Dorsolateral prefrontal cortex (tissue), 122 donors: ENCODE measurements at places on chromosomes 3 and 15.

GRCh38 chr15:41734079-41734478, 40.2 kb upstream of the MAPKBP1 start:
- DNase-seq, result no peak

- DNase-seq, result no peak
Measured at GRCh38 chr15:75861750-75862402, 18.6 kb downstream of the UBE2Q2 start.

DNA sequence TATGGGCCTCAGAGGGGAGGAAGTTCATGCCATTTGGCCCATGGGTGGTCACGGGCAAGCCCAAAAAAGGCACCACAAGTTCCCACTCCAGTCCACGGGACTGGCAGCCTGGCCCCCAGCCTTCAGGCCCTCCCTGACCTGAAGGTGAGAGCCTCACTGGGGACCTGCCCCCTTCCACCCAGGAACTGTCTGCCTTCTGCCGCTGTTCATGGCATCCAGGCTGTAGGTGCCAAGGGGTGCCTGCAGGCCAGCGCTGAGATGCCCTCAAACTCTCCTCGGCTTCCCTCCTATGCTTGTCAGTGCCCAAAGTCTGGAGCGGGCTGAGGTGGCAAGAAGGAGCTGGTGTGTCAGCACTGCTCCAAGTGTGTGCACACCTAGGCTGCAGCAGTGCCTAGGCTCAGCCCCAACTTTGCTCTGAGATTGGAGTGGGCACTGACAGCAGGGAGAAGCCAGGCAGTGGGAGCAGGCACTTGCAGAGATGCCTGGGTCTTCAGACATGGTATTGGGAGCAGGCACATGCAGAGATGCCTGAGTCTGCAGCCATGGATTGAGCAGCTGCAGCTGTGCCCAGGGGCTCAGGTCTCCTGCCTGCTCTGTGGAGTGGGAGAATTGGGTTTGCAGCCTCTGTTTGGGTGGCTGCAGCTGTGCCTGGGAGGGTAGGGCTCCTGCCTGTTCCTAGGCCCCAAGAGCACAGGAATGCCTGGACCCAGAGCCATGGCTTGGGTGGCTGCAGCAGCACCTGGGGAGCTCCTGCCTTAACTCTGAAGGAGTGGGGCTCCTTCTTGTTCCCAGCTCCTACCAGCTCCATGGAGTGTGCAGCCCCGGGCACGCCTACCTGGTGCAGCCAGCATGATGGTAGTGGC, 44.0 kb upstream of the PRR23C start:
- DNase-seq, result no peak

DNA sequence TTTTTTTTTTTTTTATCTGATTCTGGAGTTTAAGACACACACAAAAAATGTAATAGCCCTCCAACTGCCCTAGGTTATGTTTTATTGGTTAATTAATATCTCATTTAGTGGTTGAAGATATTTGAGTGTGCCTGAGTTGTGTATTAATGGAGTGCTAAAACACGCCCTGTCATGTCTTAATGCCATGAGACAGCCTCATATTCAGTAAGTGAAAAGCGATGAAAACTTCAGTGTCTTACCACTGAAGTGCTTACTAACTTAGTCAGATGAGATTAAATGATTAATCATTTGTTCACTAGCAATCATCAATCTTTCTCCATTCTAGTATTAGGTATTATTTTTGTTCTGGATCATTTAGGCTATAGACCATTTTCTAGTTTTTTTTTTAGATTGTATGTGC, 544.7 kb upstream of the ROBO2 start:
- DNase-seq, result no peak

- DNase-seq, result no peak
Measured at GRCh38 chr3:60675424-60675823, 575.8 kb downstream of the FHIT start.

- no peak for DNase-seq
Measured at GRCh38 chr3:69137005-69137404, 14.6 kb upstream of the LMOD3 start.

DNA sequence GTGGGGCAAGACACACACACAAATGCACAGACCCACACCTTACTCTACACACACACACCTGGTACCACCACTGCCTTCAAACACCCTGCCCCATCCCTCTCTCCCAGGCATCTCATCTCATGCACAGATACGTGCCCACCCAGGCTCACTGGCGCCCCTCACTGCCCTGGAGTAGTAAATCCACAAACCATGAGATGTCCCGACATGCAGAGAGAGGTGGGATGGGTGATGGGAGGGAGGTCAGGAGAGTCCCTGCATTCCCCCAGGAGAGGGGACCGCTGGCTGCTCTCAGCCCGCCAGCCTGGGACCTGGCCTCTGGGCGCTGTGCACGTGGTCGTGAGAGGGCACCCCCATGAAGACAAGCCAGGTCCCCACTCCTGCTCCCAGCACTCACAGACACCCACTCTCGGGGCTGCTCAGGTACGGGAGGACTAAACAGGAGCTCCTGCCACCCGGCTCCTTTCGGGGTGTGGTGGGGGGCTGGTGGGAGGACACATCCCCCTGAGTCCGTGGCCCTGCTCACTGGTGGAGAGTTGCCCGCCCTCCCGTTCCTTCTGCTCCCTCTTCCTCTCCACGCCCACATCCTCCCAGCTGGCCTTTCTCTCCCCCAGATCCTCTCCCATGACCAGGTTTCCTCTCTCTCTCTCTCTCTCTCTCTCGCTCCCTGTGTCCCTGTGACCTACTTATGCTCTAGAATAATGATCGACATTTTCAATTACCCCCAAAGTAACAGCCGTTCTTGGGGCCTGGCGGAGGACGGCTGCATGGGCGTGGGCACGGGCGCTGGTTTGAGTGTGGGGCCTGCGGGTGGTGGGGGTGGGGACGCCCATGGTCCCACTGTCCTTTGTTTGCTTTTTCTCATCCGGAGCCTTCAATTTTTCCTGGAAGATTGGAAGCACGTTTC, 18.9 kb upstream of the CSPG4 start:
- no peak for DNase-seq

- no peak for DNase-seq
Measured at GRCh38 chr3:38655708-38656300, 6.3 kb upstream of the SCN5A start.

DNA sequence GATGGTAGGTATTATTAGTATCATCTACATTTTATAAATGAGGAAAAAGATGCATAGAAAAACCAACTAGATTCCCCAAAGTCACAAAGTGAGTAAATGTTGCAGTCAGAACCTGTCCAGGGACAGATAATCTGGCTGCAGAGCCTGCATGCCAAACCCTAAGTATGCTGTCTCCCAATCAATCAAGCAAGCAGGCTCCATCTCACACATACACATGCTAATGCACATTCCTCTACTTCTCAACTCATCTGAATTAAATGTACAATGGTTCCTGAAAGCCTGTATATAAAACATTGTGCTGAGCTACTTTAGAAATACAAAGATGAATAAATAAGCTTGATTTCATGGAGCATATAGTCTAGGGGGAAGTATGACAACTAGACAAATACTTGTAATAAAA, 101.0 kb downstream of the CBLB start:
- no peak for DNase-seq

GRCh38 chr15:29125382-29126207, 144.0 kb downstream of the NSMCE3 start:
- DNase-seq, result no peak

- DNase-seq, result no peak
Measured at GRCh38 chr3:112741983-112742382, 101.0 kb upstream of the CCDC80 start.

DNA sequence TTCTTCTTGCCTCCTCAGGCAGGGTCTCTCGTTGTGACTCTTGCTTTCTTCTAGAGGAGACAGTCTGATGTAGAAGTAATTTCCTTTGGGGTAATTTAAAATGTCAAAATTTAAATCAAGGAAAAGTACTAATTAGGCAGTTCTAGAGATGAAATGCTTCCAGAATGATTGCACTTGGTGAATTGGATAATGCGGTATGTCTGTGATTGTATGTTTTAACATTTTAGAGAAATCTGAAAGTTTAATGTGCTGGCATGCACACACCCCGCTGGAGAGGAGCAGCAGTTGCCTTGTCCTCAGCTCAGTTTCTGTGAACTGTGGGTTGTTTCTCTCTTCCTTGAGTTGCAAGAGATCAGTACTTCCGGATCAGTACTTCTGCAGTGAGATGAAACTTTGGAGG, 322.9 kb upstream of the CTDSPL start:
- no peak for DNase-seq

DNA sequence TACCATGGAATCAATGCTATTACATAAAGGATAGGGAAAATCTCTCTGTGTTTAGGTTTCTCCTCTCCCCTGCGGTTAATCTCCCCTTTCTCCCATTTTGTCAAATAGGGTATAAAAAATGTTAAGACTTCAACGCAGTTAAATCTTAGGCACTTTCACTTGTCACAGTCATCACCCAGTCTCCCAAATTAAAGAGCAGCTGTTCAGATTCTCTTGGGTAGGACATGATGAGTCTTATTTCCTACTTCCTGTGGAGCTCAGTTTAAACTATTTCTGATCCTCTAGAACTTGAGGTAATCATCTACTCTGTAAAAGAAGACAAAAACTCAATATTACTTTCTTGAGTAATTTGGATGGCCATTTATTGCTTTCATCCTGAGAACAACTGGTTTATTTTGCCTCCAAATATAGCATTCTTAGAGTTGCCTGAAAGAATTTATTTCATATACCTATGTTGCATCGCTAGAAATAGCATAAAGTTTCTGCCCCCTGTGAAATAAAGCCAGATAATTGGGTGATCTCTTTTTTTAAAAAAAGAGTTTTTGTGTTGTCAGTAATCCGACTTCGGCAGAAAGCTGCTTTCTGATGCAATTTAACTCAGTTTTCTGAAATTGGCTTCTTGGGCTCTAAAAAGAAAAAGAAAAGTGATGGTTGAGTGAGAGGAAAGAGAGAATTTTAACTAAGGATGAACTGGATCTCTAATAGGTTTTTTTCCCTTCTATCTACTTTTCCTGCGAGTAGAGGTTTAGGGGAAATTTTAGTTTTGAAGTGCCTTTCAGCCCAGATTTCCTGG, 20.7 kb downstream of the RAP2B start:
- DNase-seq, result no peak

- no peak for DNase-seq
Measured at GRCh38 chr3:70621451-70621850, 309.0 kb upstream of the MDFIC2 start.

- no peak for DNase-seq
Measured at GRCh38 chr3:186815435-186815834, 9.2 kb upstream of the RFC4 start.

DNA sequence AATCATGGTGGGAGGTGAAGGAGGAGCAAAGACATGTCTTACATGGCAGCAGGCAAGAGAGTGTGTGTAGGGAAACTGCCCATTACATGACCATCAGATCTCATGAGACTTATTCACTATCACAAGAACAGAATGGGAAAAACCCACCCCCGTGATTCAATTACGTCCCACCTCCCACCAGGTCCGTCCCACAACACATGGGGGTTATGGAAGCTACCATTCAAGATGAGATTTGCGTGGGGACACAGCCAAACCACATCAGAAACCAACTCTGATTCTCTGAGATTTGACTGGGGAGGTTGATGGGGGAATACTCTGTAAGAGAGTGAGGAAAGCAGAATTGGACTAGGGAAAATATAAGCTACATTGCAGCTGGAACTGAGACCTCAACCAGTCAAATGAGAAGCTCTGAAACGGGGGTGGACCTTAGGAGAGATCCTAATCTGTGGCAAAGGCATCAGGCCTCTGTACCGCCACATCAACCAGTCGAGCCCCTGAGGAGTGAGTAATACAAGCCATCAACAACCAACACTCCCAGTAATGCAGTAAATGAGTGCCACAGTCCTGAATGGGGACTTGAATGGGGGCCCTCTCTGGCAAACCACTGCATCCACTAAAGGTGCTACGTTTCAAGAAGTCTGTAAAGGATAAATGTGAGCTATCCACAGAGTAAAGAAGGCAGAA, 207.9 kb upstream of the GADL1 start:
- no peak for DNase-seq

GRCh38 chr3:165279471-165279870, 83.3 kb upstream of the SLITRK3 start:
- no peak for DNase-seq

- no peak for DNase-seq
Measured at GRCh38 chr15:49620199-49620598, 419 bp downstream of the FAM227B start.

DNA sequence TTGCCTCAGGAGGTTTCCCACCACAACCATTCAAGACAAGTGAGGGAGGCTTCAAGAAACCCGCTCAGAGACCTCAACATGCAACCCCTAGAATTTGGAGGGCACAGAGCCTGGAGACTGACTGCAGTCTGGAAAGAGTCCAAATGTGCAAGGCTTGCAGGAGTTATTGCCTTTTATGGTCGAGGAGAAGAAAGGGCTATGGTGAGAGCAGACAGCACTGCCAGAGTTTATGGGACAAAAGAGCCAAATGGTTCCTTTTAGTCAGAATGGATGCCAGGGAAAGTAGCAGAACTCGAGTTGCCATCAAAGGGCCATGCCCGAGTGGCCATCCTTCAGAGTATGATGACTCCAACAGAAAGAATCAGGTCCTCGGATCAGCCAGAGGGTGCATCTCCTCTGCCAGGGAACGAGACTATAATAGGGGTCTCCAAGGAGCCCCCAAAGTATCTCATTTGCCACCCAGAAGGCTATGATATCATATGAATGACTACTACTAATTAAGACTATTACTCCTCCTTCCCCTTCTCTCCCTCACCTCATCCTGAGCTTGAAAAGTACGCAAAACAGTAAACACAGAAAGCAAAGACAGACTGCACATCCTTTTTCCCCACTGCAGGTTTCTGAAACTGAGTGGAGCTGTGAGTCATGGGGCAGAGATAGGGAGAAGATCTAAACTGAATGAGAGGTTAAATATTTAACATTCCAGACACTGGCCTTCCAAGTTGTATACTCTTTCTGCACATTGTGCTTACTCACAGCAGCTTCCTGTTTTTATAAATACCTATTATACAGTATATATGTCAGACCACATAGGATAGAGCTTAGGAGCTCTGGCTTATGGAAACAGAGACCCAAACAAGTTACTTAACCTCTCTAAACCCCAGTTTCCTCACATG, 33.9 kb upstream of the TMCO5A start:
- no peak for DNase-seq

DNA sequence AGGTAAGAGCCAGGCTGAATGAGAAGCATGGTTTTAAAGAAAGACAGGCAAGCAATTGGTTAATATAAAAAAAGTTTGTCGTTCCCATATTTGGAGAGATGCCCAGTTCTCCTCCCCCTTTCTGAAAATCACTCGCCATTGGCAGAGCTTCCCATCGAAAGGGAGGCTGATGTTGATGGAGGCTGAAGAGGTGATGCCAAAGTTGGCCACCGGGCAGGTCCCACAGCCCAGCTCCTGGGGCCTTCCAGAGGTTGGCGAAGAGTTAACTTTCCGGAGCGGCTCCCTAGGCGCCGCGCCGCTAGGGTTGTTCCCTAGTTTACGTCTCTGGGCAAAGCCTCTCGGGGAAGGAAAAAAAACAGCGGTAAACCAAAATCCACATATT, 793 bp downstream of the PCOLCE2 start:
- DNase-seq, result no peak

DNA sequence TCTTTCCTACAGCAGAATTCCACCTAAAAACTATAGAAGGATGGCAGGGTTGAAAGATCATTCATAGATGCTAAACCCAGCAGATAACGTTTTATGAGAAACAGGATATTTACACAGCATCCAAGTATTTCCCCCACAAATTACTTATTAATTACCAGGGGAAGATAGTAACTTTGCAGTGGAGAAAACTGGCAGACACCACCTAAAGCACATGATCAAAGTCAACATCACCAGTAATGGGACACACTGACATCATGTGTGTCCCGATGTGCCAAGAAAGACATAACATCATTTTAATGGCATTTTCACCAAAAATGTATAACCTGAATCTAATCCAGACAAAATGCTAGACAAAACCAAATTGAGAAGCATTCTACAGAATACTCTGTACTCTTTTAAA, 220.4 kb upstream of the THBS1 start:
- DNase-seq, result no peak
